Daoy (cell line): ENCODE measurements at places on chromosomes 7 and 10. TPM values are rescaled to one million over a fixed set of nuclear protein-coding genes. Genes with fewer than 3 reads are reported as not detected.

GRCh38 chr10:48194830-48195229 lies 79.7 kb downstream of the FRMPD2 start:
- no peak for DNase-seq

DNA sequence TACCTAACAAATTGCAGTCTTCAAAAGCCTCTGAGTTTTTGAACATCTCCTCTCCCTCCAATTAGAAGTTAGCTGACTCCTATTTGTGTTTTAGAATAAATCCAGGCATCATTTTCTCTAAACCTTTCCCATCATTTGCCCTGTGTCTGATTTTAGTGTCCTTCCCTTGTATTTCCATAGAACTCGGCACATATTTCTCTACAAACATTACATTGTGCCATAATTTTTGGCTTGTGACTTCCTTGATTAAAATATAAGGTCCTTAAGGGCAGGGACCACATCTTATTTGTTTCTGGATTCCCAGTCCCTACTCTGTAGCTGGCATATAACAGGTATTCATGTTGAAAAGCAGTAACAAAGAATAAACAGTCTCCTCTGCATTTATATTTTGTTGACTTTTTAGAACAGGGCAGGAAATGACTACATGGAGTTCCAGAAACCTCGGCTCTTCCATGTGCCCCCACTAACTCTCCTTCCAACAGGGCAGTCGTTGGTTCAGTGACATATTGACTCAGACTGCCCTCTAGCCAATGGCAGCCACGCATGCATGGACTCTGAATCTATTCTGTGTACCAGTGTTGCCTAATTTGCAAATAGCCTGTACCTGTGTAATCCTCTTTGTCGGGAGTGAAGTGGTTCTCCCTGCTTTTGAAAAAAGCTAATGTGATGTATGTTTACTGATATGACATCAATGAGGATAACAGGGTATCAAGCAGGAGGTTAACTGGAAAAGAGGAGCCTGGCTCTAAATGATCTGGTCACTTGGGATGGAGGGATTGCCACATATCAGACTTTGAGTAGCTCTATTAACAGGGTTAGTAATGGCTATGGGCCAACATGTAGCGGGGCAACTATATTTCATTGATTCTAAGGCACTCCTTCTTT lies 19.8 kb upstream of the CPN1 start:
- peak; percentile 29 for DNase-seq

- DNase-seq: no peak
Measured at GRCh38 chr10:86635402-86635801, 18.9 kb upstream of the OPN4 start.

- DNase-seq: peak; percentile 48
Measured at GRCh38 chr10:115417585-115418265, 324.6 kb downstream of the ATRNL1 start.

CDH23 gene
- 0.21 and 0.40 TPM in 2 replicates for total RNA-seq

GRCh38 chr10:124701435-124701834 lies 42.7 kb downstream of the FAM53B start:
- DNase-seq: no peak

DNA sequence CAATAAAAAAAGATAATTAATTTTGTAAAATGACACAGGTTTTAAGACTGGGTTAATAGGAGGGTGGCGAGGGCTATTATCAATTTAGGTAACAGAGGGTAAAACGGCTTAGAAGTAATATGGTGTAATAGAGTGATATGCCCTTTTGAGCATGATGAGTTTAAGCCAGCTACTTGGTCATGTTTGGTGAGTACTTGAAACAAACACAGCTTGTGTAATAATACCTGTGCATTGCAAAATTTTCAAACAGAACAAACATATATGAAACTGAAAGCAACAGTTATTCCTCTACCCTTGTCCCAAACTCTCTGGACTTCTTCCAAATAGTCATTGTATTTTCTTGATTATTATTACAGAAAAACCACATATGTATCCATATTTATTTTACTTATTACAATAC lies 241.7 kb downstream of the MAGI2 start:
- DNase-seq: no peak

PRLHR gene
- not detected in 2 replicates for total RNA-seq

NRP1 gene
- total RNA-seq: 42.9 and 61.5 TPM in 2 replicates

DNA sequence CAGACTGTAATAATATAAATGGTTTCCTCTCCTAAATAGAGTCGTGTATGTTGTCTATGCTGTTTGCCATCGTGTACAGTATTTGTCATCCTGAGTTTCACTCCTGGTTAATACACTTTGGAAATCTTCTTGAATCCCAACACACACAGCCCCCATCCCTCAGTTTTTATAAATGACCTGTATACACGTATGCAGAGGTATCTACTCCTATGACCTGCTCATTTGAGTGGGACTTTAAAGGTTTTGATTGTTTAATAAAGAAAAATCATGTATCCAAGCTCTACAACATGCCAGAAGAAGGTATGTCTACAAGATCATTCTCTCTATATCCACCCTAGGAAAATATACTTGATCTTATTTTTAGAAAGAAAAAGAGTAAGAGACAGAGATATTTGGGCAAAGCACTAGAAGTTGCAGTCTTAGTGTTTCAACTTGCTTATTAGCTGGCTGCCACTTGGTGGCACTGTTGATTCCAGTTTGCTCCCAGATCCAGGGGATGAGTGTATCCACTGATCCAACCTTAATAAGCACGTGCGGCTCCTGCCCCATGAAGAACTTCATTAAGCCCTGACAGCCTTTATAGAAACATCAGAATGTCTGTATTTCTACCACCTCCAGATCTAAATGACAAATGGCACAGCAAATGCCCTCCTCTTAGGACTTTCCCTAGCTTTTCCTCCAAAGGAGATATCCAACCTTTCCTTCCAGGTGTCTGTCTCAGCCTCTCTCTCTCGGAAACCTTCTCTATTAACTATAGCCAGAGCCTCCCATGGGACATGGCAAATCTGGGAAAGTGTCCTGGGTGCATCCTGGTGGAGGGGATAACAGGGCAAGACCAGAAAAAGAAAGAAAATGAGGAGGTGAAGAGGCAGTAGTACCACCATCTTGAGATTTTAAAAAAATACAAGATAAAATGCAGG lies 181.6 kb upstream of the NEBL start:
- DNase-seq: peak; percentile 62

- DNase-seq: peak; percentile 5
Measured at GRCh38 chr7:81488210-81488609, 281.6 kb downstream of the HGF start.

- peak; percentile 88 for DNase-seq
Measured at GRCh38 chr7:148914208-148914777, 30.2 kb upstream of the EZH2 start.

WNT2 gene
- total RNA-seq: 0.65 TPM in 1 of 2 replicates, not detected in the other

NPFFR1 gene
- total RNA-seq: under 0.01 TPM in 1 of 2 replicates, not detected in the other

- DNase-seq: peak; percentile 61
Measured at GRCh38 chr7:42831718-42832522, 80.0 kb downstream of the C7orf25 start.

PPRC1 gene
- 10.8 and 17.0 TPM in 2 replicates for total RNA-seq

ENTPD1 gene
- 0.06 and 0.17 TPM in 2 replicates for total RNA-seq

DNA sequence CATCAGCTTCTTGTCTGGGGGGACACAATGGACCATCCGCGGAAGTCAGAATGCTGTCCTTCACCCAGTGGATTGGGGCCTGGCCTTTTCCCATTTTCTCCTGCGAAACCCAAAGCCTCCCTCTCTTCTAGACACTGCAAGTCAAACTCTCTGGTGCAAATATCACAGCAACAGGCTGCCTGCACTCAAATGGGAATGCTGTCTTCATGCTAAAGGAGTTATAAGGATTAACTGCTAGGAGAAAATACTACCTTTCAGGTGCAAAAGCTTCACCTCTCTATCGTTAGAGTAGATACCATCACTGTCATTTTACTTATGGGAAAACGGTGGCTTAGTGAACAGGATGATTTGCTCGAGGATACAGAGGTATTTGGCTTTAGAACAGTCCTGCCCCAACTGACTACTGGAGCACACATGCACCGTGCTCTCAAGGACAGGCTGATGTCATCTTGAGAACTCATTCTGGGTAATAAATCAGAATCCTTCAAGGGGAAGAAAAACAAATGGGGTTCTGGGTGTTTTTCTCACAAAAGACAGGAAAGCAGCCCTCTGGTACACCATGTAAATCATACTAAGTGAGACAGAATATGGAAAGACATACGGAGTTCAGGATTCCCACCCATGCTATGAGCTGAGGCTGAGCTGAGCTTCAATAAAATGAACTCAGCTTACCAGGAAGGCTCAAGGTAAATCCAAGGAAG lies 100.9 kb downstream of the SAMD9 start:
- DNase-seq: peak; percentile 30

- no peak for DNase-seq
Measured at GRCh38 chr7:131606346-131607290, 50.2 kb upstream of the PODXL start.

DNA sequence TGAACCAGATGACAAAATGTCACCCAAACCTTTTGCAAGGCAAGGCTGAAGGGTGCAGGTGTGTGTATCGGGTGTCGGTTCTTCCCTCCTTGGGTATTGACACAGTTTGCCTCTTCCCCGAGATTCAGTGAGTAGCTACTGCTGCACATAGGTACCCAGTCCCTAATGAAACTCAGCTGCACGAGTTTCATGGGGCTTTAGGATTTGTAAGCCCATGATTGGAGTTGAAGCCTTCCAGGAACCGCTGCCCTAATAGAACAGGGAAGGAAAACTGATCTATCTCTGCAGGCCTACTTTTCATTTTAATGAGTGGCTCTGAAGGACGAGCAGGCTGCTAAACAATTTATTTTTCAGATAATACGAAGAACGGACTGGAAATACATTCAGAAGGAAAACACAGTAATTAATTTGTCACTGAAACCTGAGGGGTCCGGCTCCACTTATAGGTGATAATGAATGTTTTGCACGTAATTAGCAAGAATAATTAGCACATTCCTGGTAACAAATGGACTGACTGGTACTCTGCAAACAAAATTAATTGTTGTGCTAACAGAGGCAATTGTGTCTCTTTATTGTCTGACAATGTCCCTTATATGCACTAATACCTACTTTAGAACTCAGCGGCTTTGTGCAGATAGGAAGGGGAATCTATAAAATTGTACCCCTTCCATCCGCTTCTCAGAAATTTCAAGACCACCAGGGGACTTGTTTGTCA lies 49.6 kb upstream of the FZD8 start:
- no peak for DNase-seq

DNA sequence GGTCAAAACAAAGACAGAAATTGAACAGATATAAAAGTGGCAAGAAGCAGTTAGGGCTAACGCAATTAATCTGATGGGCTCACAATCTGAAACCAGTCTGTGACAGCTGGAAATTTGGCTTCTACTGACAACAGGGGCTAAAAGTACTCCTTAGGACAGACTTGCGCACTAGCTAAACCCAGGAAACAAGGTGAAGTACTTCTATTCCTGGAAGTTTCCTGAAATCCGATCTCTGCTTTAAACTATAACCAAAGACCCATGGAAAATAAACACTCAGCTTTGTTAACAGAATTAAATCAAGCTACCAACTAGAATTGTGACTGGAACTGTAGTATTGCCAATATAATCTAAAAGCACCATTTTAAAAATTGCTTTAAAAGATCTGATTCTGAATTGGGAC lies 520.2 kb upstream of the ZWINT start:
- no peak for DNase-seq

- DNase-seq: no peak
Measured at GRCh38 chr10:73997461-73997786, 492 bp upstream of the VCL start.

NODAL gene
- total RNA-seq: not detected in 2 replicates

DNA sequence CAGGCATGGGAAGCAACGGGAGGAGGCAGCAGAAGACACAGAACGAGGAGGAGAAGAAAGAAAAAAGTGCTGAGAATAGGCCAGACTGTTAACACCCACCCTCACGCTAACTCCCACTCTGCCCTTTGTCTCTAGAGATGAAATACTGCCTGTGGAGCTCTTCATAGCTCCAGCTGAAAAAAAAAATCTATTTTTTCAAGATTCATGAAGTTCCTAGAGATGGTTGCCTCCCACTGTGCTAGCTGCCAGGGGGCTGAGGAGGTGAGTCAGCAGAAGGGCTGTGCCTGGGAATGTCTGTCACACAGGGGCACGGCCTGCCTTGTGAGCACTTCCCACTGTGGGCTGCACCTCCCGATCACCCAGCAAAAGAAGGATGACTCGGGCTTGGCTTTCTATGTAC lies 144.5 kb downstream of the RNF216 start:
- DNase-seq: peak; percentile 95

FOXI2 gene
- 0.06 TPM in 1 of 2 replicates, not detected in the other for total RNA-seq
